NCI-H1092 (cell line): ENCODE measurements at places on chromosomes 5 and 9.

- DNase-seq, result no peak
These were observed 54.5 kb upstream of the TAF11L2 start for GRCh38 chr5:17443333-17444130.

DNA sequence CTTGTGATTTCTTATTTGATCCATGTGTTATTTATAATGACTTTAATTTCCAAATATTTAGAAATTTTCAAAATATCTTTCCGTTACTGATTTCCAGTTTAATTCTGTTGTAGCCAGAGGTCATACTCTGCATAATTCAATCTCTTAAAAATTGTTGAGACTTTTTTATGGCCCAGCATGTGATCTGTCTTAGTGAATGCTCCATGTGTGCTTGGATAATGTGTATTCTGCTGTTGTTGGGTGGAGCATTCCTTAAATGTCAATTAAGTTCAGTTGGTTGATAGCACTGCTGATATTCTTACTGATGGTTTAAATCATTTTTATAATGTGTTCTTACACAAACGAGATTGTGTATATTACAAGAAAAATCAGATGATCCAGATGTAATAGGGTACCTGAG lies 180.8 kb downstream of the RGS3 start:
- no peak for DNase-seq

GRCh38 chr9:33472881-33473615 lies 676 bp downstream of the NOL6 start:
- no peak for DNase-seq

DNA sequence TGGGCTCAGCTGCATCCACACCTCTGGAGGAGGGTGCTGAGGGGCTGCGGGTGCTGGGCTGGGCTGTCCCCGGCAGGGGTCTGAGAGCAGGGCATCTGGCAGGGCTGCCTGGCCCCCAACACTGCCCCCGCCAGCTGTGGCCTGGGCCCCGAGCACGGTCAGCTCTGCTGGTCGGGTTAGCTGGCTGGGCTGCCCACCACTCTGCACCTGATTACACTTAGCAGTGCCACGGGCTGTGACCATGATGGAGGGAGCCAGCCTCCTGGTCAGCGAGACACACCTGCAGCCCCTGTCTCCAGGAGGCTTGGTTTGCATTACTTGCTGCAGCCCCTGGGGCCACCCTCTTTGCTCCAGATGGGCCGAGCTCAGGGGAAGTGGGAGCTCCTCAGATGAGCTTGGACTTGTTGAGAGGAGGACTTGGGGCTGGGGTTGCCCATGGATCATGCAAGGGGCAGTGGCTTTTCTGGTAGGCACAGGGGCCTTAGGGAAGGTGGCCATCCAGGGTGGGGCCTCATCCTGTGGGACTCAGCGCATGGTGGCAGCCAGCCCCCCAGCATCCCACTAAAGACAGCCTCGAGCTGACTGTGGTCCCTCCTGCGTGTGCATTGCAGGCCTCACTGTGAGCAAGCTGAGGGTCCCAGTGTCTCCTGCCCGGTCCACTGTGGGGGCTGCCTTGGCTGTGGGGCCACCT lies 132.0 kb upstream of the FAM120A start:
- peak; percentile 1 for DNase-seq

- DNase-seq, result no peak
These were observed 90.7 kb downstream of the CACNA1B start for GRCh38 chr9:137968235-137968634.

DNA sequence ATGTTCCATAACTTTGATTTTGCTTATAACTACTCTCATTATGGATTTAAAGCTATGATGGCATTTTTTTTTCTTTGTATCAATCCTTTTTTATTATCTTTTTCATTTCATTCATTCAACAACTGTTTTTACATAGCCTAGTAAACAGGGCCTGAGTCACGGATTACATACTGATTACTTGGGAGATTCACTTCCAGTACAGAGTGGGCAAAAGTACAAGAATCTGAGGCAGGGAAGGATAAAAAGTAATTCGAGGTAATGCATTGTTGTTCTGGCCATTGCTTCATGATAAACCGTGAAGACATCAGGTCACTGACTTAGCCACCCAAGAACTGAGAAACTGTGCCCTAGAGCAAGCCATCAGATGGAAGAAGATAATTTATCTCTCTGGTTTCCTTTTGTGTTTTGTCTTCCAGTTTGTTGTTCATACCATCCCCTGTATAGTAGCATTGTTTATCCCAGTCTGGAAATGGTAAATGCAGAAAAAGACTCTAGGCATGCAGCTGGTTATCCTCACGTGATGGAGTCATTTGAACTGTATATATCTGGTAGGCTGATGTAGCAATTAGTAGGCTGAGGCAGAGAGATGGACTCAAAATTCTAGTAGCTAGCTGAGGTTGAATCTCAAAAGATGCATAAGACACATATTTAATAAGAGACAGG lies 145.6 kb downstream of the CNTLN start:
- DNase-seq, result no peak

DNA sequence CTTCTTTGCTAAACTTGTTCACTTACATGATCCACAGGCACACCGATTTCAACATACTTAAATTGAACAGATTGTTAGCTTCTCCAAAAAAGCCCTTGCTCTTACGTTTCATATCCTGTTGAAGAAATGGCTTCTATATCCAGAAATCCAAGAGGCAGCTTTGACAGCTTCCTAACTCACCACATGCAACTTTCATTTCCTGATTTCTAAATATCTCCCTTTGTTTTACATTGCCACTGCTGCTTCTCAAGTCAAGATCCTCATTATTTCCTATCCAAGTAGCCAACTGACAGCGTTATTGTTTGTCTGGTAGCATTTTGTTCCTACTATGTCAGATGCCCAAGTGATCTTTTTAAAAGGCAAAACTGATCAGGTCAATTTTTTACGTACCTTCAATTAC lies 913.2 kb upstream of the TYRP1 start:
- DNase-seq, result no peak

- DNase-seq, result no peak
These were observed 50.1 kb downstream of the SLIT3 start for GRCh38 chr5:169250887-169251286.

DNA sequence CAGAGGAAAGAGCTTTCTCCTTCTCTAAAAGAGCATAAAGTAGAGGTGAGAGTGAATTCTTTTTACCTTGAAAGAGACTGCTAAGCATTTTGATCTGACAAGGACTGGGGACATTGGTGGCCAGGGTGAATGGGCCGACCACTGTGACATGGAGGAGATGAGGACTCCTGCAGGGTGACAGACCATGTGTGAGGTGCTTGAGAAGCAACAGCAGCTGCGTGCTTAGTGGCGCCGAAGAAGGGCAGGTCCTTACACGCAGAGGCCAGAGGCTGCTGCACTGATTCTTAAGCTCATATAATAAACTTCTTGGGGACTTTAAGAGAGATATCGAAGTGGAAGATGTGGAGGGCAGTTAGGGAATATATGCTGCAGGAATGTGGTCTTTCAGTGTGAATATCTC lies 8.7 kb upstream of the JAKMIP2 start:
- DNase-seq, result no peak

DNA sequence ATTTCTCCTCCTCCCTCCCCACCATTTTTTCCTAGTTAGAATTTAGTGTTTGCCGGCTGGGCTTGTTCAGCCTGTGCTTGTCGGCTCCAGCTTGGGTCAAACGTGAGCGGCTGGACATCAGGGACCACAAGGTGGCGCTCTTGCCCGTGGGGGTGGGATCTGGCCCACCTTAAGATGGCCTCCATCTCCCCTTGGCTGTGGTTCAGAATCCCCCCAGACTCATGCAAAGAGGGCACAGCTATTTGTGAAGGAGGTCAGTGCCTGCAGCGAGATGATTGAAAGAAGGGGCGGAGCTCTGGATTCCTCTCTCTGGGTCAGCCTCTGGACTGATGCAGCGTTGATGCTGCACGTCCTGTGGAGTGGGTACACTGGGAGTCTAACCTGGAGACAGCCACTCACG lies 283.3 kb upstream of the TUT7 start:
- no peak for DNase-seq

DNA sequence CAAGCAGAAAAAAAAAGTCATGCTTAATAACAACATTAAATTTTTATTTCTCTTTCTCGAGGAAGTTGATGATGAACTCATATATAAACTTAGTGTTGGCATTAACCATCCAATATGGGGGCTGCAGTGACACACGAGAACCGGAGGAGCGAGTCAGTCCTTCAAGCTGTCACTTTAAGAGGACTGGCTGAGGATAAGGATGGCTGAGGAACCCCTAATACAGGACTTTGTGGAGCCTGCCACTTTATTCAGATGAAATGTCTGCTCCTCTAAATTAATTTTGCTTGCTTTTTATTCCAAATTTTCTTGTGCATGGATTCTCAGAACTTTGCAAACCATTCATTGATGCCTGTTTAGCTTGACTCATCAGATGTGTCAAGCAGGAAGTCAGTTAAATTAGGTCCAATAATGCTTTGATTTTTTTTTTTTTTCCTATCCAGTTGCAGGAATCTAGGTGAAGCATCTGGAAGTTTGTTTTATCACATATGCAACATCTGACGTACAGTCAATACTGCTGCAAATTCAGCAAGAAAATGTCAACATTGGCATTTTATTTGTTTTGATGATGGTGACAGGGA lies 144.2 kb upstream of the COL5A1 start:
- no peak for DNase-seq

- DNase-seq, result no peak
These were observed 3.7 kb upstream of the PAPPA start for GRCh38 chr9:116149844-116150243.

GRCh38 chr5:126192226-126192625 lies 231.0 kb upstream of the GRAMD2B start:
- DNase-seq, result no peak

DNA sequence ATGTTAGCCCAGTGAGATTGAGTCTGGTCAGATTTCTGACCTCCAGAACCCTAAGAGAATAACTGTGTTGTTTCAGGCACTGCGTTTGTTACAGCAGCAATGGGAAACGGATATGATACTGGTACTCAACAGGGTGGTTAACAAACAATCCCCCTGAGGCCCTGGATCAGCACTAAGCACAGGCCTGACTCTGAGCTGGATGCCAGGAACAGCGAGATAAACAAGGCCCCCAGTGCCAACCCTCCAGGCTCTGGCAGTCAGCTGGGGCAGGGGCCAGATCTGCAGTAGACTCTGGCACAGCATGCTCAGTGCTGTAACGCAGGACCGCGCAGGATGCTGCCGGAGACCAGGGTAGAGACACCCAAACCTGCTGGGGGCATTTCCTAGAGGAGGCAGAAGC lies 22.1 kb downstream of the CPLX2 start:
- peak; percentile 46 for DNase-seq

DNA sequence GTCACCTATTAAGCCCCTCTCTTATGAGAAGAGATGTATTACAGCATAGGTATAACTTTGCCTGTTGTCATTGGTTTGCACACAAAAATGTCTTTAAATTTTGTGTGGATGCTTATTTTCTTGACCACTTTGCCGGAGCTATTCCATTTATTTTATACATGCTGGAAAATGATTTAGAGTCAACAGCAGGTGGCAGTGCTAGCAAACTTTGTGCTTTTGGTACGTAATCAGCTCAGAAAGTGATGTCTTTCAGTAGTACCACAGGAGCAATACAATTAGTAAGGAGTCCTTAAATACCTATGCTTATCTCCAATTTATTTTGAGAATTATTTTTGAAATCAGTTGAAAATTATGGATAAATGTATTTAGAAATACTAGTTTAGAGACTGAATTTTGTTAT lies 19.8 kb upstream of the NUDT12 start:
- peak; percentile 15 for DNase-seq

GRCh38 chr5:68026092-68026885 lies 189.3 kb upstream of the PIK3R1 start:
- no peak for DNase-seq

DNA sequence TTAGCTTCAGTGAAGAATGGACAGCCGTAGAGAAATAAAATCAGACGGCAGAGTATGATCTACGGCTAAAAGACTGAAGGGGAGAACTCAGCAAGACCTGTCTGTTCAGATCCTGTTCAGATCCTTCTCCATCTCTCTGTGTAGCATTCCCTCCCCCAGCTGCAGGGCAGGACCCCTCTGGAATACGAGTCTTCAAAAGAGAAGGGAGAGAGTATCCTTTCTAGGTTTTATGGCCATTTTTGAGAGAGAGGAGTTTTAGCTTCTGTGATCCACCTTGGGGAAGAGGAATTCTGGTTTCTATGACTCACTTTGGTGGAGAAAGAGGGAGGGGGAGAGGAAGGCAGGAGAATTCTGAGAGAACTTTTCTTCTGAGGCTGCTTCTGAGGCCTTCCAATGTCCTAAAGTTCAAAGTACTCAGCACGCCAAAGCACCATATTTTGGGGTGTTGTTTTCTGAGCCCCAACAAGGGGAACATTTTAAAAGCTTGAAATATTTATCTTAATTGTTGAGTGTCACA lies 194.4 kb upstream of the TLE4 start:
- DNase-seq, result no peak

- DNase-seq, result no peak
These were observed 75.6 kb upstream of the SH3PXD2B start for GRCh38 chr5:172529896-172530295.

GRCh38 chr5:52867809-52868208 lies 80.1 kb downstream of the ITGA1 start:
- no peak for DNase-seq

DNA sequence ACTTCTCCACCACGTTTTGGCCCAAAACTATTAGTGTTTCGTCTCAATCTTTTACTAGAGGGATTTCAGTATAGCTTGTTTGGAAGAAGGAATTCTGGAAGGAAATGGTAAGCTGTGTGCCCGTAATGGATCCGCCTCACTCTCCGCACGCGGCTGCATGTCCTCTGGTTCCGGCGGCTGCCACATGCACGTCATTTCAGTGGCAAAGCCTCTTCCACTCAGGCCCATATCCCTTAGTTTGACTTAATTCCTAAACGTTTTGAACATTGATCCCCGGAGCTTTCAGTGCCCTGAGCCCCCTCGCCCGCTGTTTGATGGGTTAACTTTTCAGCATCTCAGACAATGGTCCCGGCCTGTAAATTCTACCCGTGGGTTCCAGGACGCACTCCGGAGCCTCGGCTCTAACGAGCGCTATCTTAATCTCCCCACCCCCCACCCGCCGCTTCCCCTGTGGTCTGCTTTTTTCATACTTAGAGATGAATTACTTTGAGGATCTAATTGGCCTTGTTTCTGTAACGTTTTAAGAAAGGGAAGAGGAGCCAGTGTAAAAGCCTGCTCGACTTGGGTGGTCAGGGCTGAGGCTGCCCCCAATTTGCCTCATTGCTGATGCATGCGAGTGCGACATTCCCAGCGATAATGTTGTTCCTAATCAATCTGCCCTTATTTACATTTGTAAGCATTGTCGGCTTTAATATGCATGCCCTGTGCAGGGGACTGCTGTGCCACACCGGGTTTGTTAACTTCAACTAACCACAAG lies 4.6 kb downstream of the PTCH1 start:
- no peak for DNase-seq

GRCh38 chr9:108083796-108084352 lies 594.3 kb upstream of the KLF4 start:
- no peak for DNase-seq

- DNase-seq, result no peak
These were observed 46.7 kb upstream of the UBQLN1 start for GRCh38 chr9:83754383-83754977.
